ENCODE measurements at places on chromosomes 13 and 19.
A peak's percentile ranks its signal among the peaks of the same experiment; 100 is the strongest.

GRCh38 chr13:32645854-32646253 lies 59.6 kb downstream of the PDS5B start:
- DNase-seq = no peak

DNA sequence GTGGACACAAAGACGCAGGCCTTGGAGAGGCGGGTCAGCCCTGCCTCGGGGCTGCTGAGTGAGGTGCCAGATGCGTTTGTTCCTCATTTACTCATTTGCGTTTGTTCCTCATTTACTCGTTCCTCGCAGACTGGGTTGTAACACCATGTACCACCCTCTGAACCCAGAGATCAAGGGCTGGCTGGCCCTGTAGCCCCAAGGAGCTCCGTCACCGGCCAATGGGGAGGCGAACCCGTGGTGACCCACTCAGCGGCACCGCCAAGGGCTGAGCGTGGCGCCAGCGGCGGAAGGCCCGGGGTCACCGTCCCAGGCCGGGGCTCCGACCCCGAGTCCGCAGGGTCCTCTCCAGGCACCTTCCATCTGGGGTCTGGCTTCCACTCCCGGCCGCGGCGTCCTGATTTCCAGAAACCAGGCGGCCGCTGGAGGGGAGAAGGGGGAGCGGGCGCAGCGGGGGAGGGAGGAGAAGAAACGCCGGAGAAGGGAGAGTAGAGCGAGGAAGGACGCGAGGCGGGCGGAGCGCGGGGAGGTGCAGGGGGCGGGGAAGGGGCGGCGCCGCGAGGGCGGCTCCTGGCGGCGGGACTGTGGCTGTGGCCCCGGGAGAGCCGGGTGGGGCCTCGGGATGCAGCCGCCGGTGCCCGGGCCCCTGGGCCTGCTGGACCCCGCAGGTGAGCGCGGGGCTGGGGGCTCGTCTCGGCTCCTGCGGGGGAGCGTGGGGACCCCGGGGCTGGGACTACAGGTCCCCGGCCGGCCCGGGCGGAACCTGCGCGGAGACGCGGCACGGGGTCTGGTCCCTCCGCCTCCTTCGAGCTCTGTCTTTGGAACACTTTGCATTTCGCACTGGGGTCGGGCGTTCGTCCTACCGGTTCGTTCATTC lies at the start of gene TMEM255B:
Gene TMEM255B (plus strand): TSS at position 576 of the 874 bp plus-strand sequence. CDS start 44 bp downstream, at position 620.
- DNase-seq = peak; percentile 89

DNA sequence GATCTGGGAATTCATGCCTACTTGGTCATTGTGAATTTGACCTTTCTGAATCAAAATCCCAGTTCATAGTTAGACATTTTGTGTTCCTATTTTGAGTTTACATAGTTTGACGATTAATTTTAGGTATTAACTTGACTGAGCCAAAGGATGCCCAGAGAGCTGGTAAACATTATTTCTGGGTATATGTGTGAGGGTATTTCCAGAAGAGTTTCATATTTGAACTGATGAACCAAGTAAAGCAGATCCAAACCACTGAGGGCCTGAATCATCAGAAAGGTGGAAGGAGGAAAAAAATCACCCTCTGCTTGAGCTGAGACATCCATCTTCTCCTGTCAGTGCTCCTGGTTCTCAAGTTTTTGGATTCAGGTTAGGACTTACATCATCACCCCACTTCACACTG lies 116.6 kb downstream of the CYSLTR2 start:
- no peak for DNase-seq

GRCh38 chr13:53174545-53174944 lies 145.9 kb downstream of the OLFM4 start:
- no peak for DNase-seq

DNA sequence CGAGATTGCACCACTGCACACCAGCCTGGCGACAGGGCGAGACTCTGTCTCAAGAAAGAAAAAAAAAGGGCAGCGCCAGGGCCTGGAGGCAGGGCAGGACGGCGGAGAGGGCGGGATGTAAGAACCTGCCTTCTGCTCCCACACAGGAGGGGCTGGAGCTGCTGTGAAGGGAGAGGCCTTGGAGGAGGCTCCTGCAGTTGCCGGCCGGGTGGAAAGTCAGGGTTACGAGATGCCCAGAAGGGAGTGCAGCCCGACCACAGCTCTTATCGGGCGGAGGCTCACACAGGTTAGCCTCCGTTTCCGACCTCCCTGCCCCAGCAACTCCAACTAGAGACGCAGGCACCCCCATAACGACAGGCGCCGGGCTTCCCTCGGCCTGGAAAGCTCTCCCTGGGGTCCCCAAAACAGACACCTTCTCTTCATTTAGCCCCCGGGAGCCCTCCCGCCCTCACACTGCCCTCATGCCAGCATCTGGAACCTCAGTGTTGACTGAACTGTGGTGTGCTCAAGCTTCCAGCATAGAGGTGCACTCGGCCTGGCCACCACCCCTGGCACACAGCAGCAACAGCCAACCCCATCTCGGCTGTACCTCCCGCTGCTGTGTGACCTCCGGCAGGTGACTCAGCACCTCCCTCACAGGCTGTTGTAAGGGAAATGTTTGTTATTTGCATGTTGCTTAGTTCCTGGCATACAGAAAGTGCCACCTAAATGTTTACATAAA lies 1.4 kb downstream of the PLPP2 start:
- no peak for DNase-seq
